ENCODE measurements at places on chromosomes 7 and 10. TPM values are rescaled to one million over a fixed set of nuclear protein-coding genes. Genes with fewer than 3 reads are reported as not detected.

Gene RBP3
- not detected for total RNA-seq

Gene SERPINE1
- total RNA-seq: 0.46 TPM

Gene EDRF1
- 25.5 TPM for total RNA-seq

Gene A1CF
- 0.08 TPM for total RNA-seq

Gene STEAP1B
- total RNA-seq: 0.33 TPM

Gene SLC25A13
- 18.0 TPM for total RNA-seq
